ENCODE measurements at places on chromosomes 2 and 18. TPM values are rescaled to one million over a fixed set of nuclear protein-coding genes. Genes with fewer than 3 reads are reported as not detected.

- no peak for DNase-seq
Measured at GRCh38 chr2:83817511-83817910, 641.6 kb downstream of the SUCLG1 start.

DNA sequence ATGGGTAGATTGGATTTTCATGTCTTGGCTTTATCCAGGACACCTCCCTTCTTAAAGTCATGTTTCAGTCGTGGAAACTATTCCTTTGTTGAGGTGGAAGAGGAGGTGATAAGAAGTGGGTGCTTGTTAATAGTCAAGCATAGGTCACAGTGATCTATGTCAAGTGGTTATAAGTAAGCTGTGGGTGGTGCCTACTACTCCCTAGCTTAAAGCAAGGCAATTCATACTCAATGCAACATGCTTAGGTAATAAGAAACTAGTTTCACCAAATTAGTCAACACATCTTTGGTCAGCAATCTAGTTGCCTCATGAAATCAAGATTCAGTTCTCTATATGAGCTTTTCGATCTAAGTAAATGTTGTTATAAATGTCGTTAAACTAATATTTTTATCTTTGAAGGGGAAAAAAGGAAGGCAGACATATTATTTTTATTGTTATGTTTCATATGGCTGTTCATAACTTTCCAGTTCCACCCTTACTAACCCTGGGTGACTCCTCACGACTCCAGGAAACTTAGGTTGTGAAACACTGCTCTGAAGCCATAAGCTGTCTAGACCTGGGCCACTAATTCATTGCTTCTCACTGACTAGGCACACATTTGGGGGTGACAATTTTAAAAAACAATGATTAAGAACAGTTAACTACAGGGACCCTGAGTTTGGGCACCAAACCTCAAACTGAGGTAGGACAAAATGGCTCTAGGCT lies 5.8 kb upstream of the ABCB11 start:
- DNase-seq: no peak

BOLL gene
- total RNA-seq: 0.45 TPM

- no peak for DNase-seq
Measured at GRCh38 chr2:117087535-117088291, 726.8 kb upstream of the DDX18 start.

- DNase-seq: no peak
Measured at GRCh38 chr2:37688771-37689468, 17.5 kb upstream of the CDC42EP3 start.

GRCh38 chr2:230816735-230817134 lies 48.0 kb upstream of the ITM2C start:
- DNase-seq: peak; percentile 85

GRCh38 chr2:7356909-7357584 lies 439.8 kb downstream of the RNF144A start:
- DNase-seq: no peak

FBLN7 gene
- total RNA-seq: 16.7 TPM

- DNase-seq: no peak
Measured at GRCh38 chr2:60679036-60679780, 76.9 kb upstream of the PAPOLG start.

AGPS gene
- total RNA-seq: 25.5 TPM

SLC30A3 gene
- 0.98 TPM for total RNA-seq

KCNG2 gene
- total RNA-seq: 0.22 TPM

ITGB6 gene
- total RNA-seq: 13.1 TPM

MPP4 gene
- not detected for total RNA-seq

- no peak for DNase-seq
Measured at GRCh38 chr2:72038524-72038923, 109.1 kb downstream of the CYP26B1 start.

DNA sequence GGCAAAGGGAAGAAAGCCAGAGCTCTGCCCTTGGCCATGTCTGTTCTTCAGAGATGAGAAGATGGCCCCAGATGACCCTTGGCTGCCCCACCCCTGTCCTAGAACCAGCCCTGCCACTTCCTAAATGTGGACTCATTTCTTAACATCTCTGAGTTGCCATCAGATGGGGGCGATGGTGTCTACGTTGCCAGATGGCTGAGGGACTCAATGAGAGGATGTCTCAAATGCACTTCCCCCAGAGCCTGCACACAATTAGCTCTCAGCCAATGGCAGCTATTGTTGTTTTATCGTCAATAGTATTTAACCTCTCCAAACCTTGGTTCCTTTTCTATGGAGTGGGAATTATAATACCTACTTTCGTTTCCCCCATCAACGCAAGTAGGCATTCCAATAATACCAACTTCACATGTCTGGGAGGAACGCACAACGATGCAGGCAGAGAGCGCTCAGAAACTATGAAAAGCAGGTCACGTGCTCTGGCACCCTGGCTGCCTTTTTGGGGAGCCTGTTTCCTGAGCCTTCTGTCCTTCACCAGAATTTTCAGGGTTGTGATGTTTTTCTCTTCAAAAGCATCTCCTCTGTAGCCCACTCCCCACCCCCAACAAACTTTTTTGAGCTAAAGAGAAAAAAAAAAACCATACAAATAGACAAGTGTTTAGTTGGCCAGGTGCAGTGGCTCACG lies 100.3 kb downstream of the MCFD2 start:
- DNase-seq: no peak

GALNT1 gene
- 42.6 TPM for total RNA-seq

CLEC4F gene
- total RNA-seq: 1.4 TPM

PEX13 gene
- total RNA-seq: 79.5 TPM

DNA sequence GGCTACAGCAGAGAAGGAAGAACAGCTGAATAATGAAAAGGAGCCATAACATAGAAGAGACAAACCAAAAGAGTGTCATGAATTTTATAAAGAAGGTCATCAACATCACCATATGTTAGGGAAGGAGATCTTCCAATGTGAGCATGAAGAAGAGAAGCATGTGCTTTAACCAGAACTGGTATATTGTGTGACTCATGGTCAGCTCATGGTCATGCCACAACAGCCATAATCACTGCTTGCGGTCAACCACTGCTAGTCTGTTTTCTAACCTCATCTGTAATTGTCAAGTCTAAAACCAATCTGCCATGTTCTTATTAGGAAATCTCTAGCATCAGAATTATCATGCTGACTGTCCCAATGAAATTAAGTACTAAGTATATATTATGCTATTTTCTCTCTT lies 204.1 kb upstream of the VRK2 start:
- no peak for DNase-seq

DNA sequence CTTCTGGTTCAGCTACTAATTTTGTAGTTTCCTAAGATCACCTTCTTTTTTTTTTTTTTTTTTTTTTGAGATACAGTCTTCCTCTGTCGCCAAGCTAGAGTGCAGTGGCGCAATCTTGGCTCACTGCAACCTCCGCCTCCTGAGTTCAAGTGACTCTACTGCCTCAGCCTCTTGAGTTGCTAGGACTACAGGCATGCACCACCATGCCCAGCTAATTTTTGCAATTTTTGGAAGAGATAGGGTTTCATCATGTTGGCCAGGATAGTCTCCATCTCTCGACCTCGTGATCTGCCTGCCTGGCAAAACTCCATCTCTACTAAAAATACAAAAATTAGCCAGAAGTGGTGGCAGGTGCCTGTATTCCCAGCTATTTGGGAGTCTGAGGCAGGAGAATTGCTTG lies 301.5 kb upstream of the TFPI start:
- DNase-seq: no peak

DNA sequence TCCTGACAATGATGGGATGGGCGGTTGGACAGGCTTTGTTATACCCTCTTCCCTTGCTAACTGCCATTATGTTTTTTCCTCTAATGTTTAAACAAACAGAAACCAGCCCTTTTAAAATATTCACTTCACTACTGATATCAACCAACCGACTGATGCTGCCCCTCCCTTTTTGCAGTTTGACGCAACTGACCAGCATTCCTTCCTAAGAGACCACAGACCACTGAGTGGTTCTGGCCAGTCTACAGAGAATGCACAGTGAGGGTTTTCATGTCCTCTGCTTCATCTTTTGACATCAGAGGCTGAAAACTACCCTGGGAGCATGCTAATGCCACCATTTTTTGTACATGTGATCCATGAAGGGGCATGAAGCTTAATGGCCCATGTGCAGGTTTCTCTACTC lies 85.3 kb downstream of the CYP26B1 start:
- no peak for DNase-seq

DNA sequence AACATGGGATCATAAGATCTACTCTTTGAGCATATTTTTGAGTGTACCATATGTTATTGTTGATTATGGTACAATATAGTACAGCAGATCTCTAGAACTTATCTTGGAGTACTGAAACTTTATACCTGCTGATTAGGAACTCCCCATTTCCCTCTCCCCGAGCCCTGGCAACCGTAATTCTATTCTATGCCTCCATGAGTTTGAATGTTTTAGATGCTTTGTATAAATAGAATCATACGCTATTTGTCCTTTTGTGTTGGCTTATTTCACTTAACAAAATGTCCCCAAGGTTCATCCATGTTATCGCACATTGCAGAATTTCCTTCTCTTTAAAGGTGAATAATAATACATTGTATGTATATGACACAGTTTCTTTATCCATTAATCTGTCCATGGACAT lies 117.2 kb downstream of the PTPRM start:
- no peak for DNase-seq

TCF23 gene
- not detected for total RNA-seq

DNA sequence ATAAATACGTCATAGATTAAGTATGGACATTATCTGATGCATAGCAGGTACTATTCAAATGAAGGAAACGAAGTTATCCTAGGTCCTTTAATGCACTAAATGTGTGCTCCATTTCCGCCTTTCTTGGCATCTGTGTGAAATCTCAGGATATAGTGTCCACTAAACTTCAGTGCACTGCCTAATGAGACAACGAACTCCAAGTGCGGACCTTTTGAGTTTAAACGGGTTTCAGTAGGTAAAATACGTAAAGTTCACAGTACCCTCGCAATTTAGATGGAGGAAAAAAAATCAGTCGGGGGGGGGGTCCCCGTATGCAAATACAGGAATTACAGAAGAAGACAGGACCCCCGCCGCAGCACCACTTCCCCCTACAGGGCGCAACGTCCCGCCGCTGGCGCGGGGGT lies 729 bp upstream of the REL start:
- no peak for DNase-seq

ATP8B1 gene
- 71.8 TPM for total RNA-seq

DNA sequence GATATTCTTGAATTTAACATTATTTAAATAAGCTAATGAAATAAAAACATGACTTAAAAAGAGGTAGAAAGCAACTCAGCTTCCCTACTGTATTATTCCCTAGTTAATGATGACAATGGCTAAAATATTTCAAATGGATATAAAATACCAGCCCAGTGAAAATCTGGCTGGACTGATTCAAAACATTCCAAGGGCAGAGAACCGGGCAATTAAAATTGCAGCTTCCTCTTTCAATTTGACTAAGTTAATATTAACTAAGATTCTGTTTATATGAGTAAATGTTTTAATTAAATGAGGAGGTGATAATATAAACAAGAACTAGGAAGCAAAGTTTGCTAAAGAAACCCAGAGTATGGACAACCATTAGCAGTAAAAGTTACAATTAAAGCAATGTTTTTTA lies 65.6 kb downstream of the RAPH1 start:
- no peak for DNase-seq

DNA sequence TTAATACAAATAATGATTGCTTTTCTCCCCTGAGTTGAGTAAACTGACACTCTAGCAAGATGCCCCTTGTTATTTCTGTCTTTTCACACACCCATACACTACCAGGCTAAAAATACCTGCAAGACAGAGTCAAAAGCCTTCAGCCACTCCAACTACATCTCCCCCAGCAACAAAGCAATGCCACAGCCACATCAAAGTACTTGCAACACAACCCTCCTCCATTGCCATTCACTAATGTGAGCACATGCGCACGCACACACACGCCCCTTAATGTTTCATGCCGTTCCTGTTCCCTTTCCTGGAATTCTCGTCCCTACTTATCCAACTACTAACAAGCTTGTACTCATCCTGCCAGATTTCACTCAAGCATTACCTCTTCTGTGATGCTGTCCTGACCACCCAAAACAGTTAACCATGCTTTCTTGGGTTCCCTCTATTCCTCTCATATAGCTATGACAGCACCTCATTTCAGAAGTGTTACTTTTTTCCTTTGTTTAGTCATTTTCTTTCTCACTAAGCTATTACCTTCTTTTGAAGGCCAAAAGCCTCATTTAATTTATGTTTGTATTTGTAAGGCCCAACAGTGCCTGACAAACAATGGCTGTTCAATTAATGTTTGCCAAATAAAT lies 29.6 kb downstream of the SLC25A12 start:
- DNase-seq: no peak

DNA sequence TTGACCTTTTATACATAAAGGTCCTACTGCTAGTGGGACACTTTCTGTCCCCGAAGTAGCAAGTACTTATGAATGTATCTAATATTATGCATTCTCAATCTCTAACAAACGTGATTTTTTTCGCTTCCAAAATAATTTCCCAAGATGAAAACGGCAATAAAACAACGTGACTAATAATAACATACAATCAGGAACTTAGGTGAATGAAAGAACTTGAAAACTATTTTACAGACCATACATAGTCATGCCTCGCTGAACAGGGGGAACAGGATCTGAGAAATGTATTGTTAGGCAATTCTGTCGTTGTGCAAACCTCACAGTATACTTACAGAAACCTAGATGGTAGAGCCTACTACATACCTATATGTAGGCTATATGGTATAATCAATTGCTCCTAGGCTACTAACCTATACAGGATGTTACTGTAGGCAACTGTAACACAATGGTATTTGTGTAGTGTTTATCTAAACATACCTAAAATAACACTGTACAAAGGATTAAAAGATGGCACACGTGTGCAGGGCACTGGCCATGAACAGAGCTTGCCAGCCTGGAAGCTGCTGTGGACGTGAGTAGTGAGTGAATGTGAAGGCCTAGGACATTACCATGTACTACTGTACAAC lies 2.5 kb downstream of the RTN4 start:
- peak; percentile 49 for DNase-seq

DNA sequence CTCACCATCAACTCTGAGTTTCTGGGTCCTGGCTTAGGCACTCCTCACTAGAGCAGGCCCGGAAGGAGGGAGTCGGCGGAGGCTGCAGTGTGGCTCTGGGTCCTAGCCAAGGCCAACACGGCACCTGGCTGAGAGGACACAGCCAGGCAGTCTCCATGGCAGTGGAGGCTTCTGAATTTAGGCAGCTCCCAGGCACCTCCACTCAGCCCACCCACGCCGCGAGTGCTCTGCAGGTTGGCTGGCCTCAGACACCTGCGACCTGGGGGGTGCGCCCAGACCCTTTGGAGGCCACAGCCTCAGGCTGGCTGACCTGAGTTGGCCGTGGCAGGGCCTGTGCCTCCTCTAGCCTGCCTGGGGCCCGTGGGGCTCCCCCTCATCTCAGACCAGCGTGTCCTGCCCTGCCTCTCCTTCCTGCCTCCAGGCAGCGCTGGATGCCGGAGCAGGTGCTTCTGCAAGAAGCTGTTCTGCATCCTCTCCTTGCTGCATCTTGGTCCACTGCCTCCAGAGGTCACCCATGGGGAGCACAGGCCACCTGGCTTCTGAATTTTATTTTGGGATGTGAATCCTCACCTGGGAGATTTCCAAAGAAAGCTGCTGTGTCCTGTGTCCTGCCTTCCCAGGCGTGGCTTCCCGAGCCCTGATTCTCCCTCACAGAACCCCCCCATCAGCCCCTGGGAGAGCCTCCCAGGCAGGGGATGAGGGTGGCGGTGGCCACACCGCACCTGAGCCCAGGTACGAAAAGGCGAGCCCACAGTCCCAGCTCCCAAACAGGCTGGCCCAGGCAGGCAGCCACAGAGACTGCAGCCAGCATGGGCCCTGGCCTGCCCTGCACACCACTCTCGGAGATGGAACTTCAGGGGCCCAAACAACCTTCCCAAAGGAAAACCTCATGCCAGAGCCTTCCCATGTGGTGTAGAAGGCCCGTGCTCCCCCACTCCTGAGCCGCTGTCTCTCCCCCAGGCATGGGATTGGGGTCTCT lies 23.4 kb downstream of the AQP12A start:
- DNase-seq: no peak

GRCh38 chr2:234075518-234075915 lies 25.0 kb downstream of the SPP2 start:
- no peak for DNase-seq

GALNT14 gene
- total RNA-seq: 1.1 TPM

Data from thyroid gland (tissue), 4 donors.